A549 treated with RU486 at 1 μM for 4 hours (cell line): ENCODE measurements at places on chromosomes 2 and 18. TPM values are rescaled to one million over a fixed set of nuclear protein-coding genes. Genes with fewer than 3 reads are reported as not detected.

Gene UPP2
- total RNA-seq: not detected in 5 replicates

Gene E2F6
- 20.5 to 30.7 TPM (median 27.2 TPM) in 5 replicates for total RNA-seq

Gene RAB6C
- total RNA-seq: not detected in 5 replicates

Gene HRH4
- total RNA-seq: 0.02 TPM in 1 of 5 replicates, not detected in the others

Gene NT5C1B
- total RNA-seq: not detected in 5 replicates

Gene SCYGR4
- total RNA-seq: not detected in 5 replicates

Gene HNMT
- total RNA-seq: 0.49 to 1.8 TPM (median 0.85 TPM) in 5 replicates

Gene TMEM150A
- total RNA-seq: 8.5 to 13.1 TPM (median 11.8 TPM) in 5 replicates

Gene BCL11A
- total RNA-seq: 0.31 to 0.54 TPM (median 0.37 TPM) in 3 of 5 replicates, not detected in the others

Gene FAM228A
- total RNA-seq: not detected in 5 replicates

Gene CPO
- total RNA-seq: not detected in 5 replicates

Gene GALNT13
- 7.5 to 12.4 TPM (median 10.0 TPM) in 5 replicates for total RNA-seq

Gene CFAP221
- 0.19 to 0.72 TPM (median 0.32 TPM) in 4 of 5 replicates, not detected in the other for total RNA-seq

Gene RBM44
- 0.14 to 0.33 TPM (median 0.18 TPM) in 5 replicates for total RNA-seq

Gene ITPRIPL1
- not detected in 5 replicates for total RNA-seq

Gene CABLES1
- total RNA-seq: 12.2 to 14.0 TPM (median 13.3 TPM) in 5 replicates

Gene SERPINB3
- 0.09 to 0.21 TPM (median 0.14 TPM) in 3 of 5 replicates, not detected in the others for total RNA-seq

Gene TMEM200C
- total RNA-seq: 0.07 TPM in 1 of 5 replicates, not detected in the others

Gene VWC2L
- total RNA-seq: not detected in 5 replicates

Gene CPLX4
- not detected in 5 replicates for total RNA-seq

Gene REG1B
- not detected in 5 replicates for total RNA-seq

Gene HNRNPA3
- total RNA-seq: 359 to 444 TPM (median 396 TPM) in 5 replicates

Gene CRYGD
- not detected in 5 replicates for total RNA-seq

Gene DIPK1C
- not detected in 5 replicates for total RNA-seq

Gene EVA1A
- 12.3 to 18.2 TPM (median 14.5 TPM) in 5 replicates for total RNA-seq

Gene TSPYL6
- total RNA-seq: not detected in 5 replicates

Gene IKZF2
- 0.06 to 0.72 TPM (median 0.12 TPM) in 5 replicates for total RNA-seq

Gene PASK
- 6.3 to 8.6 TPM (median 6.9 TPM) in 5 replicates for total RNA-seq

Gene USP14
- 41.2 to 71.0 TPM (median 67.0 TPM) in 5 replicates for total RNA-seq

Gene IGFBP2
- total RNA-seq: 57.2 to 86.8 TPM (median 77.3 TPM) in 5 replicates

Gene UGP2
- total RNA-seq: 67.6 to 97.3 TPM (median 86.4 TPM) in 5 replicates

Gene TMEM247
- not detected in 5 replicates for total RNA-seq

Gene DSC2
- 0.93 to 1.8 TPM (median 1.3 TPM) in 5 replicates for total RNA-seq

Gene AMER3
- total RNA-seq: not detected in 5 replicates

Gene TRIM54
- 0.46 to 0.95 TPM (median 0.48 TPM) in 5 replicates for total RNA-seq

Gene LCT
- total RNA-seq: 0.03 to 0.07 TPM (median 0.05 TPM) in 3 of 5 replicates, not detected in the others

Gene TEKT4
- not detected in 5 replicates for total RNA-seq

Gene DNAH7
- total RNA-seq: 0.56 to 1.7 TPM (median 1.0 TPM) in 5 replicates

Gene ALK
- not detected in 5 replicates for total RNA-seq

Gene CCBE1
- total RNA-seq: 9.2 to 13.7 TPM (median 9.7 TPM) in 5 replicates

Gene SNX17
- 126 to 150 TPM (median 142 TPM) in 5 replicates for total RNA-seq

Gene ELAC1
- 4.5 to 5.0 TPM (median 4.9 TPM) in 5 replicates for total RNA-seq

Gene VSNL1
- total RNA-seq: not detected in 5 replicates

Gene PLCD4
- 0.29 to 0.71 TPM (median 0.53 TPM) in 5 replicates for total RNA-seq

Gene EIF2B4
- 52.9 to 65.7 TPM (median 58.5 TPM) in 5 replicates for total RNA-seq
